ENCODE measurements at places on chromosomes 2 and 18.

- no peak for DNase-seq
Observed at GRCh38 chr2:195533771-195534642, 123.0 kb upstream of the SLC39A10 start.

DNA sequence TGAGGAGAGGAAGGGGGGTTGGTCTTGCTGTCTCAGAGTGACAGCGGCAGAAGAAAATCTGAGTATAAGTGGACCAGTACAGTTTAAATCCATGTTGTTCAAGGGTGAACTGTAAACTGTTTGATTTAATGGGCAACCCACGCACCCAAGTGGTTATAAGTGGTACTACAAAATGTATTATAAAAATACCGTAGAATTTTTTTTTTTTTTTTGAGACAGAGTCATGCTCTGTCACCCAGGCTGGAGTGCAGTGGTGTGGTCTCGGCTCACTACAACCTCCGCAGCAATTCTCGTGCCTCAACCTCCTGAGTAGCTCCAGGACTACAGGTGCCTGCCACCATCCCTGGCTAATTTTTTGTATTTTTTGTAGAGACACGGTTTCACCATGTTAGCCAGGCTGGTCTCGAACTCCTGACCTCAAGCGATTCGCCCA, 2.1 kb upstream of the CHCHD5 start:
- DNase-seq = no peak

GRCh38 chr2:172926785-172927640, 148.6 kb upstream of the MAP3K20 start:
- DNase-seq = no peak

GRCh38 chr2:133936601-133937000, 317.3 kb upstream of the MGAT5 start:
- no peak for DNase-seq

- no peak for DNase-seq
Observed at GRCh38 chr2:149200109-149200520, 130.3 kb upstream of the LYPD6 start.

DNA sequence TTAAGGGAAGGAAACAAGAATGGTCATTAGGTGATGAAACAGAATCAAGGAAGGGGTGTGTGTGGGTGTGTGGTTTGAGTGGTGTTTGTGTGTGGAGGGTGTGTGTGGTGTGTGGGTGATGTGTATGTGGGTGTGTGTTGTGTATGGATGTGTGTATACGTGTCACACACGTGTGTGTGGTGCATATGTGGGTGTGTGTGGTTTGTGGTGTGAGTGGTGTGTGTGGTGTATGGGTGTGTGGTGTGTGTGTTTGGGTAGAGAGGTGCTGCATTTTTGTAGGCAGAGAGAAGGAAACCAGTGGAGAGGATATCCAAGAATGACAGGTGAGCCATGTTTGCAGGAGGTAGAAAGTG, 1.1 kb upstream of the CEP192 start:
- no peak for DNase-seq

- DNase-seq = no peak
Observed at GRCh38 chr2:230714136-230714480, 1.5 kb downstream of the CAB39 start.

DNA sequence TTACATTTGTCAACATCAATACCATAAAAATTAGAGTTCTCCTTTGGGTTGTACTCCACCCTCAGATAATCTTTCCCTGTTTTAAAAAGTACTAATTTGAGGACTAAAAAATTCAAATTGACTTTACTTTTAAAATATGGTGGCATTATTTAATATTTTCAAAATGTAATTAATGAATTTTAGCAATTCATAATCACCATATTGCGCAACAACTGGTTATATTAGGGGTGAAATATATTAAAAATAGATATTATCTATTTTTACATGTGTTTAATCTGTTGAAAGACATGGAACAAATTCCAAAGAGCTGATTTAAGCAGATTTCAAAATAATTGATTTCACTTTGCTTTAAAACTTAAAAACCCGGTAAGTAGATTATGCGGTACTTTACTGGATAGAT, 236.6 kb upstream of the NOL4 start:
- no peak for DNase-seq

GRCh38 chr2:142973160-142973821, 95.8 kb downstream of the KYNU start:
- DNase-seq = no peak

GRCh38 chr18:54357660-54358494, at the start of the genes C18orf54 and STARD6:
Gene C18orf54, plus strand, starts transcription at chr18:54357906. Its CDS starts 2,667 bp downstream, at chr18:54360573.
Gene STARD6, minus strand, starts transcription at chr18:54357858. Its CDS starts 3,285 bp downstream, at chr18:54354573.
- peak; percentile 96 for DNase-seq

GRCh38 chr2:178805457-178805856, 1.8 kb downstream of the TTN start:
- DNase-seq = no peak

DNA sequence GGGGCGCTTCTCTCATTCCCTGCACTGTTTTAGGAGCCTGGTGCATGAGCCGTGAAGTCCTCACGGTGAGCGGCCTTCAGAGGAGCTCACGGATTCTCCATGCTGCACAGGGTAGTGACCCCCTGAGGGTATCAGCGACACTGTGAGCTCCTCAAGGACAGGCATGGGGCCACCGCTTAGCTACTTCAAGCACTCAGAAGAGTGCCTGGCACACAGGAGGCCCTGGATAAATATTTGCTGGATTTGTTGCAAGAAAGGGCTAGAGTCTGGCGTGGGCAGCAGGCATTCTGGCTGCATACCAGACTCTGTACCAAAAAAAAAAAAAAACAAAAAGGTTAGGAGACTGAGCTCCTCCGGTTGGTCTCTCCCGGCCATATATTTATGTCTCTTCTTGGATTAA, 5.7 kb upstream of the MBP start:
- no peak for DNase-seq

- no peak for DNase-seq
Observed at GRCh38 chr2:70643715-70644114, 90.1 kb upstream of the TGFA start.

GRCh38 chr2:237701033-237701858, 73.9 kb downstream of the LRRFIP1 start:
- DNase-seq = no peak

DNA sequence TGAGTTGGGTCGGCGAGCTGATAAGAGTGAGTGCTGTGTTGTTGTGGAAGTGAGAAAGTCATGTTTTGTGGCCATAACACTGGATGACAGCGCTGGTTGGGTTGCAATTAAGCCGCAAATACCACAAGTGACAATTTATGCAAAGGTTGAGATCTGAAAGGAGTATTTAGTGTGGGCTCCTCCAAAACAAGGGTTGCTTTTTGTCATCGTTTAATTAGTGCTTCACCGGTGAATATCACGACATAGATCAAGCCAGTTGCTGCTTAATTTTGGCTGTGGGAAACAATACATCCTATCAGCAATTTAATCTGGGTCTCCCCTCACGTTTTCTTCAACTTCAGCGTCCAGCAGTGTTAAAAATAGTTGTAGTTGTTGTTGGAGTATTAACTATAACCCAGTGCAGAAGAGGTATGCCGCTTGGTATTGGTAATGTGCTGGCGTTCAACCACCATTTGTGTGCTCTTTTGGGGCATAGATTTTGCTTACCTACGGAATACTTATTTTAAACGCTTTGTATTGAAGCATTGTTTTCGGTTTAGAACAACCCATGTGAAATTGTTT, 662 bp downstream of the ACVR2A start:
- DNase-seq = no peak

- no peak for DNase-seq
Observed at GRCh38 chr2:55519938-55520885, 694 bp downstream of the CFAP36 start.

GRCh38 chr2:27264753-27265535, 2.1 kb upstream of the SLC30A3 start:
- DNase-seq = peak; percentile 68

GRCh38 chr2:137846993-137847392, 117.3 kb upstream of the HNMT start:
- DNase-seq = no peak

DNA sequence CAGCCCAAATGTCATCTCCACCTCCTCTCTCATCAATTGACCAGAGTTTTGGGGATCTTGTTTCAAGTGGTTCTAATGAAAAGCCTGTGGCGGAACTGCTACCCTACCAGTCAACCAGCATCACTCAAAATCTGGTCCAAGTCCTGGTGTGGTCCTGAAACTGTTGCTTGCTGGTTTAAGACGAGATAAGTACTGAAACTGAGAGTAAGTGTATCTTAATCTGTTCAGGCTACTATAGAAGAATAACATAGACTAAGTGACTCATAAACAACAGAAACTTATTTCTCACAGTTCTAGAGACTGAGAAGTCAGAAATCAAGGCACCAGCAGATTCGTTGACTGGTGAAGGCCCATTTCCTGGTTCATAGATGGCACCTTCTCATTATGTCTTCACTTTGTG, 879 bp upstream of the GALNT5 start:
- peak; percentile 70 for DNase-seq

- DNase-seq = no peak
Observed at GRCh38 chr18:60452421-60452820, 79.8 kb upstream of the MC4R start.

GRCh38 chr18:59056706-59057492, 82.8 kb upstream of the SEC11C start:
- DNase-seq = peak; percentile 28

DNA sequence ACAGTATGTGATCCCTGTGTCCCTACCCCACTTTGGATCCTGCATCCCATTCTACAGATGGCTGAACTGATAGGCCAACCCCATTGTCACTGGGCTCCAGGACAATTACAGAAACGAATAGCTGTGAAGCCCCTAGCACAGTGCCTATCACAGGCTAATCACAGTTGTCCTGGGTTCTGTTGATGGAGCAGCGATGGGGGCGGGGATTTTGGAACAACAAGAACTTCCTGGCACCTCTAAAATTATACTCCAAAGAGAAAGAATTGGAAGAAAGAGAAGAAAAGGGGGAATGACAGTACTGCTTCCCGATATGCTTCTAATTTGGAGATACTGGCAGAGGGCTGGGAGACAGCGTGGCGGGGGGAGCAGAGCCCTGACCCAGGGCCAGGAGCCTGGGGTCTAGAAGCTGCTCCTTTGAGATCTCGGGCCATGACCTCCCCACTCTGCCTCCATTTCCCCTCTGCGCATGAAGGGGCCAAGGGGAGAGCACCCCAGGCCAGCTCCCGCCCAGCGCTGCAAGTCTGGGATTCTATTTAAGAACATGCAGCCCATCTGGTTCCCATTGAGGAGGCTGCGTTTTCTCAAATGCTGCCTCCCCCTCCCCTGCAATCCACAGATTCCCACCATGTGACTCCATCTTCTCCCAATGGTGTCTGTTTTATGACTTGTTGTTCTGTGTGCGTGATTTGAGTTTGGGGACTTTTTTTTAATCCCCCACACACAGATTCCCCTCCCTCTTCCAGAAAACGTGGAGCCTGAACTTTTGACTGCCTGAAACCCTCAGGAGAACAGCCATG, 202.7 kb downstream of the CYP26B1 start:
- no peak for DNase-seq

GRCh38 chr2:224984637-224985036, 57.6 kb downstream of the DOCK10 start:
- DNase-seq = no peak

- DNase-seq = no peak
Observed at GRCh38 chr2:191252699-191253098, 7.5 kb downstream of the MYO1B start.

DNA sequence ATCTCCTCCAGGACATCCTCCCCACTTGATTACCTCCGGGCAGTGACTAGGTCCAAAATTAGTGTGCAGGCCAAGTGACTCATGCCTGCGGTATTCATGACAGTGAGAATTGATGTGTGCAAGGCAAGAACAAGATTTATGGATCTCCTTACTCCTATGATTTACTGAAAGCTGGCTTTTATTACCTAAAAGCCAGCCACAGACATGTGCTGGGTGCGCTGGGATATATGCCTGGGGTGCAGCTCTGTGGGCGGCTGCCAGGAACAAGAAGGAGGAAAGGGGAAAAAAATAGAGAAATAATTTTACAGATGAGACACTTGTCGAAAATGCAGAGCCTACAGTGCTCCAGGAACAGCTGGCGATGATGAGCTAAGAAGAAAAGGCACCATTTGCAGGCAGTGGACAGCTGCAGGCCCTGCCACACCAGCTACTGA, 359.3 kb downstream of the CMPK2 start:
- no peak for DNase-seq

DNA sequence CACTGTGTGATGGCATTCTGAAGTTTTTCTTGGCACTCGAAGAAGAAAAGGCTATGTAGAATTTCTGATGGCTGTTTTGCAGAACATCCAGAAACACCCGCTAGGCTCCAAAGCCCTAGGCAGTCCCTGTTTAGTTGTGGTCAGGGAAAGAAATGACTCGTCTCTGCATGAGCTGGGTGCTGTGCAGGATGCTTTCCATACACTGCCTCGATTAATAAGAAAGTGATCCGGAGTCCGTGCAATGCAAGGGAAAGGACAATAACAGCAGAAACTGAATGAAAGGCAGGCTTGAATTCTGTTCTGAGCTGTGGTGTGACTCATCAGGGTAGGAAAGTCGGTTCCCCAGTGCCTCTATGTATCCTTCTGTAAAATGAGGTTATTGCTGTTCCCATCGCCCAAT, 18.7 kb downstream of the MAPRE3 start:
- no peak for DNase-seq

- no peak for DNase-seq
Observed at GRCh38 chr2:236081171-236081570, 87.0 kb downstream of the GBX2 start.

DNA sequence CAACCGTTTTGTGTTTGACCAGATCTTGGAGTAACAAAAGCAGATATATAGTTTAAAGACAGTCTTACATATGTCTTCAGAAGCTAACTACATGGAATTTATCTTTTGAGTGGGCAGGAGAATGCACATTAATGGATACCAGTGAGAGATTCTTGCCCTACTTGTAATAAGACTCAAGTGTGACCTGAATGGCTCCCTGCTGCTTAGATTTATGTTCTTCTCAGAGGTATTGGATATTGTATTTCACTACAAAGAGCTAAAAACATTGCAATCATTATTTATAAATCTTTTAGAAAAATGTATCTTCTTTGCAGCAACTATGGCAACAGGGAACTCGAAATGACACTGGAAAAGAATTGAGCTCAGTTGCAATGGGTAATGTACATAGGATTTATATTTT, 227.7 kb downstream of the LRRTM4 start:
- no peak for DNase-seq

- DNase-seq = no peak
Observed at GRCh38 chr2:61291851-61292575, 130.0 kb downstream of the C2orf74 start.
